ENCODE measurements at places on chromosomes 3 and 15.
A peak's percentile ranks its signal among the peaks of the same experiment; 100 is the strongest.

GRCh38 chr3:115397433-115397832, 225.9 kb upstream of the GAP43 start:
- DNase-seq = no peak

GRCh38 chr15:34737477-34737876, 17.3 kb downstream of the GJD2 start:
- no peak for DNase-seq

DNA sequence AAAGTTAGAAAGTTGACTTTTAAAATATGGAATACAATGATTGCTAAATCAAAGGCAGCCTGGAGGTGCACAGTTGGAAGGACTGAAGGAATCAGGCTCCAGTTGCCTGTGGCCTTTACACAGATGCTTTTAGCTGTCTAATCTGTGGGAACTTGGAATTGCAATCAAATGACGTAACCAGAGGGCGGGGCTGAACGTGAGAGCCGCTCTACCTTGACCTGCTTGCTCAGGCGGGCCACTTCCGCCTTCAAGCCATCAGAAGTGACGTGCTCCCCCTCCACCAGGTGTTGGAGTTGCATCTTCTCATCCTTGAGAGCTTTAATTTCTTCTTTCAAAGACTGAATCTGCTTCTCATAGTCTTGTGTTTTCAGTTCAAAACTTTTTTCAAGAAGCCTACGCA, 37.7 kb upstream of the GNB5 start:
- no peak for DNase-seq

DNA sequence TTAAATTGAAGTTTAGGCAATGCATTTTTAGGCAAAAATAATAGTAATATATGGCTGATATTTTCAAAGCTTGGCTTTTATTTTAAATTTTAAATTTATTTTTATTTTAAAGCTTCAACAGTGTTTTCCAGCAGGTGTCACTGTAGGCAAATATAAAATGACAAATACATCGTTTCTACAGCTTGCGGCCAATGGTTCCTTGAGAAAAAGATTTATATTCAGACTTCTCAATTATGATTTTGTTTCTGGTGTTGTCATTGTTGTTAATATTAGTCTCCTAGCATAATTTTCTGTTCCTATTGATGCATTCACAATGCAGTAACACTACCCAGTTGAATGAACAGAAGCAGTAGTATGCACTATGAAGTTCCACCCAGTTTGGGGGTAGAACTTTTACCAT, 220.7 kb upstream of the DNAJC19 start:
- DNase-seq = peak; percentile 37

GRCh38 chr15:39575180-39575579, 5.7 kb upstream of the THBS1 start:
- no peak for DNase-seq

DNA sequence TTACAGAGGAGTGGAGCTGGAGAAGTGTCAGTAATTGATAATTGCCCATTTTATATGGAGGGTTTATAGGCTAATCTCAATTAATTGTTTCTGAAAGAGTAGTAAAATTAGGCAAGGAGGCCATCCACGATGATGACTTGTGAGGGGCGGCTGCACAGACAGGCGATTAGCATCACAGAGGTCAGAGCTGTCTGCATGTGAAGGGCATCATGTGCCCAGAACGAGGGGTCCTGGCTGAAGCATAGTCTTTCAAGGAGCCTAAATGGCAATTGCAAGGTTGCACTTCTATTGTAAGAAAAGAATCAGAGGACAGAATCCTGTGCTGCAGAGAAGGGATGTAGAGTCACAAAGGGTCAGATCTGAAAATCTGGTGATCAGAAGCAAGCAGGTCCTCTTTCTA, 196.6 kb downstream of the EBLN2 start:
- no peak for DNase-seq

DNA sequence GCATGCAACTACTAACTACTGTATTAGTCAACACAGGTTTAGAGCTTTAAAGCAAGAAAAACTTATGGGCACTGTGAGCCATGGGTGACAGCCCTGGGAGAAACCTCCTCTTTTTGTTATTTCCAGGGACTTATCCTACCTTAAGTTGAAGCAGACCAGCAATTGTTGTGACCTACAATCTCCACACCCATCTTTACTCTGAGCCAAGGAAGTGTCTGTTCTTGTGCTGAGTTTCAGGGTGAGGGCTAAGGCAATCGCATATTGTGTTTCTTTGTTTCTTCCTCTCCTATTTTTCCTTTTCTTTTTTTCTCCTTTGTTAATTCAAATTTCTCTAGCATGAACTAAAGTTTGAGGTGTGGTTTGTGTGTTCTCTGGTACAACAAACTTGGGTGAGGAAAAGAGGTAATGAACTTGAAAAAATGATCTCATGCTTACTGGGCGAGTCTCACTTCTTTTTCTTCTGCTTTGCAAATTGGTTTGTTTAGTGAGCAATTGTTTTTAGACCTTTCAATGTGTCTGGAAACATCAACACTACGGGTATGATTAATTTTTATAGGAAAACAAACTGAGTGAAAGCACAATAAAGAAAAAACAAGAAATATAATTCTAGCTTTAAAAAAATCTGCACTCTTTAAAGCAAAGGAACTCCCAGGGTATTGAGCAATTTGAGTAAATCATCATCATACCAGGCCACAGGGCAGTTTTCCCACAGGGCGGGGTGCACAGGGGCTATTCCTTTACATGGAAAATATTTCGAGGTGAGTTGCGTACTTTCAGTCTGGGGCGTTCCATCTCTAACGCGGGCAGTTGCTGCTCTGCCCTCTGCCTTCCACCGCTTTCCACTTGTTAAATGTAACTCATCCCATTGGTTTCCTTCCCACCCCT, 2.7 kb downstream of the UPK1B start:
- no peak for DNase-seq

Data from RKO (cell line).